ENCODE measurements at places on chromosomes 7 and 10.
A peak's percentile ranks its signal among the peaks of the same experiment; 100 is the strongest.

GRCh38 chr10:133275684-133276092 lies 980 bp downstream of the ADAM8 start:
- DNase-seq, result no peak

DNA sequence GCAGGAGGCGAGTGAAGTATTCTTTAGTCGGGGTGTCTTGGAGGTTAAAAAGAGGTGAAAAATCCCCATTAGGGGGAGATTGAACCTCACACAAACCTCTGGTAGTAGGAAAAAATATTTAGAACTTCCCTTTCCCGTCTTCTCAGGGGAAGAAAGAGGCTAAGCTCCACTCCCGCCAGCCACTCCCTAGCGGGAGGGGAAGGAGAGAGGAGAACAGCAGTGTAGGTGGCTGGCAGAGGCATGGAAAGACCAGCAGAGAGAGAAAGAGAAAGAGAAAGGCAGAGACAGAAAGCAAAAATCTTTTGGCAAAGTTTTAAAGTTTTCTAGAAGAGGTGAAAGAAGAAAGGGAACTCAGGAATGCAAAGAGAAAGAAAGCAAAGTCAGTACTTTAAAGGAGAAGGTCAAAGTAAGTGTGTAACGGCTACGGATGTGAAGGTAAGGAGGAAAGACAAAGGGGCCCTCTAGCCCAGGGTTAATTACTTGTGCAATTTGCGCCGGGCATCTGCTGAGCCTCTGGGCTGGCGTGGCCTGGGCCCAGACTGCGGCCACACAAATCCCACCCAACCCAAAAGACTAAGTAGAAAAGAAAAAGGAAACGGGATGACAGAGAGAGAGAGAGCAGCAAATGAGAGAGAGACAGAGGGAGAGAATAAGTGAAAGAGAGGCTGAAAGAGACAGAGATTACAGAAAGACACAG lies 72.3 kb upstream of the ZNF746 start:
- no peak for DNase-seq

DNA sequence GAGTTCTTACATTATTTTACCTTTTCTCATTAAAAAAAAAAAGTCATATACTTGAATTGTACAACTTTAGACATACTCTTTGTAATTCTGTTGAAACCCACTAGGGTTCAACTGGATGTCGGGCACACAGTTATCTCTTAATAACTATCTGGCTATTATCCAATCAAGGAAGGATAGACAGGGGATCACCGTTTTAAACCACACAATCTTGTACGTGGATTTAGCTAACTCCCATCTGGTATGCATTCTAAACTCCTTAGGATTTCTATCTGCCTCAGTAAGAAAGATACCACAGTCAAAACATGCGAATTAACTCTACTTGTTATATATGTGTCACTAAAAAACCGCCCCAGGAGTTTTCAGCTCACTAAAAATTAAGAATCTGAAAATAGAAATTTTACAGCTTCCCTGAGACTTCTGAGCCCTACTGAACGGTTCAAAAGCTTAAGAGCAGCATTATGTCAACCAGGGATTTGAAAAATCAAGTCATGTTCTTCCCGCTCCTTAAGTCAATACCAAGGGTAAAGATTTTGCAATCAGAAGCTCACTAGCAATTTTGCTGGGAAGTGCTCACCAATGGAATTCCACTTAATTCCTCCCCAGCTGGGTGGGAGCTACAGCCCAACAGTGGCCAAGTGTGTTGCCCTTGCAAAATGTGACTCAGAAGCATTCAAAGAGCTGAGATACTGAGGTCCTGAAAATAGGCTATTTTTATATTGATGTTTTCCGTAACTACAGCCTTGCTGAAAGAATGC lies 267.0 kb downstream of the FRMD4A start:
- no peak for DNase-seq

DNA sequence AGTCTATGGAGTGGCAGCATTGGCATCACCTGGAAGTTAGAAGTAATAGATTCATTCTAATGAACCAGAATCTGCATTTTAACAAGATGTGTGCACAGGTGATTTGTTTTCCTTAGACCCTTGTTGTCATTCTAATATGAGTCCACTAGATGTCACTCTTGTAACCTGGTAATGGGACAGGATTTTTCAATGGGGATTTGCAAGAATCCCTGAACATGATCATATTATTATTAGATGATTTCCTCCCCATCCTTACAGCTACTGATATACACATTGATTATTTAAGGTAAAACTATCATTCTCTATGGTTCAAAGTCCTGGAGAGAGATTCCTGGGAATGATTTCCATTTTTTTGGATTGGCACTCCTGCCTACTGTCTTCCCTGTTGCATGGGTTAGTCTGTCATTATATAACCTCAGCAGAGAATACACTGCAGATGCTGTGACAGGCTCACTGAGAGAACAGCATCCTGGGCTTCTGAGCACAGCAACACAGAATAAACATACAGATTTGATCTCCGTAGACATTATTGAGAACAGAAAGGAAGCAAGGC lies 194.9 kb downstream of the SUGCT start:
- no peak for DNase-seq

- no peak for DNase-seq
These were observed 78.5 kb upstream of the PPIF start for GRCh38 chr10:79268742-79269141.

DNA sequence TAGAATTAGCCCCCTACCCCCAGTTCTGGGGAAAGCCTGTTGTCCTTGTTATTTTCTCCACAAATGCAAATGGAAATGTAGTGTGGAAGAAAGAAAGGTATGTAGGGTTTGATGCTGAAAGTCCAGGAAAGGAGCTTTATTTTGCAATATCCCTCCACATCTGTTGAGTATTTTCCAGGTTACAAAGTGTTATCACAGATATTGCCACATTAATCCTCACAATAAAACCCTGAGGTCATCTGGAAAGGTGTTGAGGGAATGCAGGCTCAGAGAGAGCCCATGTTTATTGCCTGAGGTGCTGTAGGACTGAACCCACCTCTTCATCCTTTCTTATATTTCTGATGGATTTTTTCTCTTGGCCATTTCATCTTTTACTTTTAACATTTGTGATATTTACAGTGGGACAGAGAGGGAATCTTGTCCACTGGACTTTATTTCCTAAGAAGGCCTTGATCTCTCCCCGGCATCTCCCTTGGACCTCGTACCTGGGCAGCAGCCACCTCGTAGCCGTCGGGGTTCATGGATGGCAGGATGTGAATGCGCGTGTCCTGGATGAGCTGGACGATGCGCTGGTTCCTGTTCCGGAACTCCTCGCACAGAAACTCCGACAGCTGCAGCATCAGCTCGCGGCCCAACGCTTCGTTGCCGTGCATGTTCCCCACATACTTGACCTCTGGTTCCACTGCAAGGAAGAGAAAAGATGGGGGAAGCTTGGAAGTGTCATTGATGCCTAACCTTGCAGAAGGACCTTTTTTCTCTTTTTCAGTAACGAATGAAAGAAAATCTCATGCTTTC lies 6.0 kb downstream of the CPN1 start:
- no peak for DNase-seq

DNA sequence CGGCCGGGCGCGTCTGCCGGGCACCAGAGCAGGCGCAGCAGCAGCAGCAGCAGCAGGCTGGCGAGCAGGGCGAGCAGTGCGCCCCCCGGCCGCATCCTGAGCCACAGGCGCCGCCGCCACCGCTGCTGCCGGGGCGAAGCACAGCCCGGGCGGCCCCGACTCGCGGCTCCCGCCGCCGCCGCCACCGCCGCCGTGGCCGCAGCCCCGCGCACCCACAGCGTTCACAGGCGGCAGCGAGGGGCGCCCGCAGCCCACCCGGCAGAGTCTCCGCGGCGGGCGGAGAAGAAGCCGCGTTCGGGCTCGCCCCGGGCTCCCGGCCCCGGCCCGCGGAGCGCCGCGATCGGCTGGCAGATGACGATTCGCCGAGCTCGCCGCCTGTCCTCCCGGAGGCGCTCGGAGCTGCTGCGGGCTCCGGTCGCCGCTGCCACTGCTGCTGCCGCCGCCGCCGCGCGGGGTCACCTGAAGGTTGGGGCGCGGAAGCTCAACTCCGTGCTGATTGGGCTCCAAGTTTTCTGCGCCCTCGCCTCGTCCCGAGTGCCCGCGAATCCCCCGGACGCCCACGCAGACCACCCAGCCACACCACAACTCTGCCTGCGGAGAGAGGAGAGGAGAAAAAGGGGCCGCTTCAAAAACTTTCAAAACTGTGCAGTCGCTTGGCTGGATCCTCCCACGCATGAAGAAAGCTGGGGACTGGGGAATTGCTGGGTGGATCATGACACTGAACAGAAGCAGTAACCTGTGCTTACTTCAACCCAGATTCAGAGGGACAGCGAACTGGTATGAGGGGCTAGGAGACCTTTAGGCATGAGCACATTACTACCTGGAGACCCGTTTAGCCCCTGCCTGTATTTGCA lies at the start of gene ST8SIA6:
Gene ST8SIA6 (minus strand): TSS at position 435 of the 854 bp plus-strand sequence. CDS start 340 bp downstream, at position 95.
- DNase-seq, result peak; percentile 36

DNA sequence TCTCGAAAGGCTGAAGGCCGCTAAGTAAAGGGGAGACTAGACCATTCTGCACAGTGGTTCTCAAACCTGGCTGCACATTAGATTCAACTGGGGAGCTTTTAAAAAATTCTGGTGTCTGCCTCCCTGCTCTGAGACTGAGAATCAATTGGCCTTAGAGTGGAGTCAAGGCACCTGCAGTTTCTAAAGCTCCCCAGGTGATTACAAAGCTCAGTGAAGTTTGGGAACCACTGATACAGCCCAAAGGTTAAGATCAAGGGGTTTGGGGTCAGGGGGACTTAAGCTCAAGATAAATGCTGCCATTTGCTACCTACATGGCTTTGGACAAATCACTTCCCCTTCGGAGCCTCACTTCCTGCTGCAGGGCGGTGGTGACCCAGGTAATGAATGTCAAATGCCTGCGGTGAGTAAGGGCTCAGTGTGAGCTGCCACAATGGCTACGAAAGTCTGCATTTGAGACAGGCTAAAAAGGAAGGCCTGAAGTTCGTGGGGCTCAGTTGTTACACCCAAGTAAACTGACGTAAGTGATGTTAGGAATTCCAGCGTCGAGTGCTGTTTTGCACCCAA lies 72.3 kb downstream of the TLL2 start:
- DNase-seq, result no peak

DNA sequence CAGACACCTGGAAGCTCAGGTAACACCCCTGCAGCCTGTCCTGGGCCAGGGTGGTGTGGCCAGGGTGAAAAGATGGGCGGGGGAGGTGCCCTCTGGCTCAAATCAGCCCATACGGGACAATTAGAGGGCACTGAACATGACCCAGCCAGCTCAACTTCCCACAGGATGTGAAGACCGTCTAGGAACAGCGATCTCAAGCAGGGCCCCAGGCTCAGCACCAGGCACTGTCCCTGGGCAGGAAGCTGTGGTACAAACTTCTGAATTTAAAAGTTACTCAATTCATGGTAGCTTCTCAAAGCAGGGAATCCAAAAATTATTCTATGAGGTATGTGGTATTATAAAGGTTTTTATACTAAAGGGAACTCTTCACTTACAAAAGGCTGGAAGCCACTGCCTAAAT lies 5.1 kb upstream of the GRB10 start:
- no peak for DNase-seq

- no peak for DNase-seq
These were observed 94.0 kb upstream of the TARP start for GRCh38 chr7:38367301-38367890.

DNA sequence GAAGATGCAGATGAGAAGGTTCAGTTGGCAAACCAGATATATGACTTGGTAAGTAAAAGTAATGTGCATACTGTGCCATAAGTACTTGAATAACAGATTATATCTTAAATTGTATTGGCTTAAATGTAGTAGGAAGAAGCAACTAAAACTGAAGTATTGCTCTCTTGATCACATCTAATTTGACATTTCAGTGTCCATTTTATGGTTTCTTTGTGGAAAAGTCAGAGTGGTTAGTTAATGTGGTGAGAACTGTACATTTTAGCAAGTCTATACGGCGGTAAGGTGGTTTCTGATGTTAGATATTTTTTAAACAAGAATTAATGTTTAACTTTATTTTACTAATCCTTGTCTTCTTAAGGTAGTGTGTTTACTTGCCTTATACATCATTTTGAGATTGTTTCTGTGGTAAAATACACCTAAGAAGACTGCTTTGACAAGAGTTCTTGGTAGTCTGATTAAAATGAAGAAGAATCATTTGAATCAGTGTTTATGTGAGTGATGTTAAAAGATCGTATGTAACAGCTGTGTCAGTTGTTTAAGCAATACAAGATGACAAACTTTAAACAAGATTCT lies 5.1 kb downstream of the ING3 start:
- no peak for DNase-seq

DNA sequence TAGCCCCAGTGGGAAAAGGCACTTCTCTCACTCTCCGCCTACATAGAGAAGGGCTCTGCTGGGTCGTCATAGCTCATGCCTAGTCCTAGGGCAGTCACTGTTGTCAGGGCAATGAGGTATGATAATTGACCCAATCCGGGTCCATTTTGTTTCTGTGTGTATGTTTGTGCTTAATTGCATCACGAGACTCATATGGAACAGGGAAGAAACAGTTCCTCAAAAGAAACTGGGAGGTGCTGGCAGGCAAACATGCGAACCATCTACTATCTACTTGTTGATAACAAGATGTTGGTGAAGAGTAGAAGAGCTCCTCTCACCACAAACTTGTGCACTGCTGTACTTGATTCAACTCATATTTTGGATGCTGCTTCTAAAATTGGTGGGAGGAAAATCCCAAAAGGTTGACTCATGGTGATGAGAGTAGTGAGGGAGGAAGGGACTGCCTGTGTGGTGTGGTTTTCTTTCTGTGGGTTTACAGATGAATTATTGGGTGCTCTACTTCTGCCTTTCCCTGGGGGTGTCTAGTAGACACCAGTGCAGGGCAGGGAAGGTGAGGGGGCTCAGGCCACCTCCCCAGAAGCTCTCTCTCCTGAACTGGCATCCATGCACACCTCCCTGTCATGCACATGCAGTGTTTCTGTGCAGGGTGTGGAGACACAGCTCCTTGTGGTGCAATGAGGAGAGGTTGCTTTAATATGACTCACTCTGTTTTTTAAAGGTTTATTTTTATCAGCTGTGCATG lies 29.4 kb downstream of the LSMEM1 start:
- no peak for DNase-seq

- no peak for DNase-seq
These were observed 116.4 kb upstream of the KLF6 start for GRCh38 chr10:3901370-3901769.

DNA sequence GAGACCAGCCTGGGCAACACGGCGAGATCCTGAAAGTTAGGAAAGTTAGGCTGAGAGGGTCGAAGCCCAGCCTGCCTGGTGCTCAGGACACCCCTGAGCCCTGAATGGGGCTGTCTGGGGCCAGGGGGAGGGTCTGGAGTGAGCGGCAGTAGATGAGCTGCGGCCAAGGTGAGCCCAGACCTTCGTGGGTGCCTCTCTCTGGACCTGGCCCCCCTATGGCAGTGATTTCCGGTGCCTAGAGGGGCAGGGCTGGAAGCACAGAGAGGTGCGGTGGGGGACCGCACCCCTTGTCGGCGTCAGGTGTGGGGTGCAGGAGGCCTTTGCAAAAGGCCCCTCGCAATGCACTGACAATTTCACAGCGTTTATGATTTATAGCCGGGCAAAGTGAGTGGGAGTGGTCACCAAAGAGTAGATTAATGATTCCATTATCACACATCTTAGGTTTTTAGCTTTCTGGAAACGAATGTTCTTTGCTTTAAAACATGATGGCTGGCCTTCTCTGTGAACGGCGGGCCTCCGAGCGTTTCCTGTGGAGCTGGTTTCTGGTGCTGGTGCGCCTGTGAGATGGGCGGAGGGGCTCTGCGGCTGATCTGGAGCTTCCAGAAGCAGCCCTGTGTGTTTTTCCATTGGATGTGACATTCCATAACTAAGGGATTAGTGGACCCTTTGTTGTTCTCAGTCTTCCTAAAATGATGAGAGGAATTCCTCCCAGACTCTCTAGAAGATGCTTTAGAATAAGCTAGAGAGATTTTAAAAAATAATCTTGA lies 171.0 kb upstream of the ZNF32 start:
- no peak for DNase-seq

GRCh38 chr7:116663744-116664143 lies 8.3 kb upstream of the MET start:
- no peak for DNase-seq

GRCh38 chr7:139916717-139917395 lies 87.8 kb downstream of the TBXAS1 start:
- peak; percentile 21 for DNase-seq

All from stimulated activated CD4-positive, alpha-beta T cell treated with anti-CD3 and anti-CD28 coated beads, Interleukin-1b, Interleukin-23, amount 100 ng/mL, for 4 hours (primary cell).